ENCODE measurements at places on chromosomes 12 and 14.

DNA sequence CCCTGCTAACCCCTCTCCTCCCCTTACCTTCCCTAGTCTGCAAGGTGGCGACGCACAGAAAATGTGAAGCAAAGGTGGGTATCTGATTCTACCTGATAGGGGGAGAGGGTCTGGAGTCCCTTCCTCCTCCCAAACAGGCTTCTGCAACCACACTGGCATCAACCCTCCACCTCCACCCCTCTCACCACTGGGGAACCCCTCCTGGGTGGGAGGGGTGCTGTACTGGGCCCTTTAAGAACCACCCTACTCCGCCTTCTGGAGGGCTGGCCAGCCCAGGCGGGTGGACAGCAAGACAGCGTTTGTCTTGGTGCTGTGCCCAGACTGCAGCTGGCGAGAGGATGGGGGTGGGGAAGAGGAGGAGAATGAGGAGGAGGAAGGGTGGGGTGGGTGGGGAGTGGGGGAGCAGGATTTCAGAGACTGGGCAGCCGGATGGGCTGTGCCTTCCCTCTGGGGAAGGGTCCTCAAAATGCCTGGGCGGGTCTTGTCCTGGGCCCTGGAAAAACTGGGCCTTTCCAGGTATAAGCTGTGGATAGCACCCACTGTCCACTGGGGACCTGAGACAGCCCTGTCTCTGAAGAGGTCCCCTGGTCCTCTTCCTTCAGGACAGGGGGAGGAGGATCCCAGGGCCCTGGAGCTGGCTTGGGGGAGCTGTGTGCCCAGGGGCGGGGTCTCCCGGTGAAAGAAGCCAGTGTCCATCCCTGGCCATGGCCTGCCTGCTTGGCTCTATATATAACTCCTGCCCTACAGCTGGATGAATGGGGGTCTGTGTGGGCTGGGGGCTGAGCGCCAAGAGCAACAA, 2.8 kb downstream of the TNS2 start:
- no peak for DNase-seq

- DNase-seq: no peak
Measured at GRCh38 chr14:62213516-62213915, 451.3 kb downstream of the SNAPC1 start.

GRCh38 chr14:102008891-102009290, 44.5 kb downstream of the DYNC1H1 start:
- DNase-seq: no peak

DNA sequence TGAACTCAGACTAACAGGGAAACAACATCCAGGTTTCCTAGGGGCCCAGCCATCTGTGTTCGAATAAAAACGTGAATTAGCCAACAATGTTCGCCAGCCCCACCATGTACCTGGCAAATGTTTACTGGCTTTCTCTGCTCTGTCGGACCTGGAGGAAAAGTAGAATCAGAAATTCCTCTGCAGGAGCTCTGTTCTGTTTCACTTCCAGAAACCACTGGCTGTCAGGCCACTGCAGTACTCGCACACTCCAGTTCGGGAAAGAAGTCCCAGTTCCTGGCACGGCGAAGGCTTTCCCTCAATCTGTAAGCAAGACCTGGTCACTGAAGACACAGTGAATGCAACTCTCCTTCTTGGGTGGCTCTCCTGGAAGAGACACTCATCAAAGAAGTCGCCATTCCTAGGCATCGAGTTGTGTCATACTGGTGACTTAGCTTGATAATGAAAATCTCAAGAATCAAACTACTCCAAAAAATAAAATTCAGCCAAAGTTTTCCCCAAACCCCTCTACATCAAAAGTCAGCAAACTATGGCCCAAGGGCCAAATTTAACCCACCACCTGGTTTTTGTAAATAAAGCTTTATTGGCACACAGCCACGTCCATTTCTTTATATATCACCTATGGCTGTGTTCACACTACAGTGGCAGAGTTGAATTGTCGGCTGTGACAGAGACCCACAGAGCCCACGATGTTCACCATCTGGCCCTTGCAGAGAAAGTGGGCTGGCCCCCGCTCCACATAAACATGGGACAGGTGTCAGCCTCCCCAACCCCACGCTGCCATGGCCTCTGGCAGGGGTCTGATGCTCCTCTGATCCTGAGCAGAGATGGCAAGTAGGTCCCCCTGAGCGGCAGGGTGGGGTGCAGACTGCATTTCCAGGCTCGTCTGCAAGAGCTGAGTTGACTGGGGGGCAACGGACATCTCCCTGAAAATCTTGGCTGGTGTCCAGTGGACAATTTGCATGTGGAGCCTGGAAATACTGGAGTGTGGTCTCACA, 189.2 kb upstream of the DIO3 start:
- no peak for DNase-seq

DNA sequence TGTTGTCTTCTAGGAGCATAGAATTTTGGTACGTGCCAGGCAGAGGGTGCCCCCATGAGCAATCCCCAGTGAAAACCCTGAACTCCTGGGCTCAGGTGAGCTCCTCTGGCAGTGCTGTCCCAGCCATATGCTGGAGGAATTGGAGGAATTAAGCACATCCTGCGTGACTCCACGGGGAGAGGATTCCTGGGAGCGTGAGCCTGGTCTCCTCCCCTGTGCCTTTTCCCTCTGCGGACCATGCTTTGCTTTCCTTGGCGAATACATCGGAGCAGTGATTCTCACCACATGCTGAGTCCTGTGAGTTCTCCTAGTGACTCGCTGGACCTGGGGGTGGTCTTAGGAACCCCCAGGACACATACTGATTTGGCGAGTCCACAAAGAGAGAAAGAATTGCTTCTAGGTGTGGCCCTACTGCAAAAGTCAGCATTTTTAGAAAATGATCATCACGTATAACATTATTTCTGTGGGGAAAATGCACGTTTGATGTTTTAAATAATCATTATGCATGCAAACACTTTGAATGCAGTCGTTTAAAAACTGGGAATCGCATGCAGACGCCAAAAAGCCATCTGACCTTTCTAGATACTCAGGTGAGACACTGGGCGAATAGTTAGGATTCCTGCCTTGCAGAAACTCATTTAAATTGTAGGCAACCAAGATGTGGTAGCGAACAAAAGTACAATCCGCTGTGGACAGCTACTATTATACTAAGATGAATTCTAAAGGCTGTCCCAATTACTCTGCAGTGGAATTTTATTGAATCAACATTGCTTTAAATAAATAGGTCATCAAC, 370.9 kb downstream of the TMEM132D start:
- DNase-seq: no peak

DNA sequence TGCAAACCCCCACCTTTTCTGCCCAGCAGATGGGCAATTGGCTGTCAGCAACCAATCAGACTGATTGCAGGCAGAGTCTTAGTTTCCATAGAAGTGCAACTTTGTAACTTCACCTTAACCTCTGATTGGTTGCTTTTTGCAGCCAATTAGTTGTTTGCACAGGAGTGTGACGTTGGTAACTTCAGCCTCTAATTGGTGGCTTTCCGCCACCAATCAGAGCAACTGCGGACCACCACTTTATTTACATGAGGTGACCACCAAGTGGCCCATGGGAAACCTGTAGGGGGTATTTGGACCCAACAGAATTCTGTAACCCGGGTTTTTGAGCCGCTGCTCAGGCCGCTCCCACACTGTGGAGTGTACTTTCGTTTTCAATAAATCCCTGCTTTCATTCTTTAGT, 32.3 kb downstream of the CDKN1B start:
- DNase-seq: no peak

DNA sequence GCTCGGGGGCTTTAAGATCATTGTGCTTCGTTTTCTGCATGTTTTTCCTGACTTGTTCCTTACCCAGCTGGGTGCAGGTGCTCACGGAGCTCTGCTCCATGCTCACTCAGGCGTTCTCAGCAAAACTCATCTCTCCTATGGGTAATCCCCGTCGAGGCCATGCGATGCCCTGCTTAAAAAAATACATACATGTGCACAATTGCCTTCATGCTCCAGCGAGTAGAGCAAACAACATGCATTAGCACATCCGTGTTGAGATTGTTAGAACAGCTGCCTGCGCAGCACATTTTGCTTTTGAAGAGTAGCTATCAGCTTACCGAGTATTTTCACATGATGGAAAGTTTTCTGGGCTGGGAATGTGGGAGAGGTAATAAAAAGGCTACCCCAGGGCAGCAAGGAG, 16.2 kb downstream of the AACS start:
- DNase-seq: no peak

DNA sequence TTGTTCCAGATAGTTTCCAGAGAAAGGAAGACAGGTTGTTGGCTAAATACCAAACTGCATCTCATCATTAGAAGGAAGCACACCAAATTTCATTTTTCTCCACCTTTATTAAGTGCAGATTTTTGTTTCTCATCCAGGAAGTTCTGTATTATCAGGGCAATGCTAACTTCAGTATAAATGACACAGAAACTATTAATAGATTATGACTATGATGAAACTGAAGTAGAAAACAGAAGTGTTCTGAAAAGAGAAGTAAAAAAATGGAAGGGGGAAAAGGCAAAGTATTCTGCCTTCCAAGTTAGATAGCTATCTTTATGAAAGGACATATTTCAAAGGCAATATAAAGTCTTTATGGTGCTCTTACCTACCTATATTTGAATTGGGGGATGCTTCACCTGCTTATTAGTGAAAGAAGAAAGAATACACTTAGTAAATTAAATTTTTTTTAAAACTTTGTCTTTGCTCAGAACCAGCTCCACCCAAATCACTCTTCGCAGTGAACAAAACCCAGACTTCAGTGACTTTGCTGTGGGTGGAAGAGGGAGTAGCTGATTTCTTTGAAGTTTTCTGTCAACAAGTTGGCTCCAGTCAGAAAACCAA, 223.9 kb downstream of the PTPRO start:
- no peak for DNase-seq

DNA sequence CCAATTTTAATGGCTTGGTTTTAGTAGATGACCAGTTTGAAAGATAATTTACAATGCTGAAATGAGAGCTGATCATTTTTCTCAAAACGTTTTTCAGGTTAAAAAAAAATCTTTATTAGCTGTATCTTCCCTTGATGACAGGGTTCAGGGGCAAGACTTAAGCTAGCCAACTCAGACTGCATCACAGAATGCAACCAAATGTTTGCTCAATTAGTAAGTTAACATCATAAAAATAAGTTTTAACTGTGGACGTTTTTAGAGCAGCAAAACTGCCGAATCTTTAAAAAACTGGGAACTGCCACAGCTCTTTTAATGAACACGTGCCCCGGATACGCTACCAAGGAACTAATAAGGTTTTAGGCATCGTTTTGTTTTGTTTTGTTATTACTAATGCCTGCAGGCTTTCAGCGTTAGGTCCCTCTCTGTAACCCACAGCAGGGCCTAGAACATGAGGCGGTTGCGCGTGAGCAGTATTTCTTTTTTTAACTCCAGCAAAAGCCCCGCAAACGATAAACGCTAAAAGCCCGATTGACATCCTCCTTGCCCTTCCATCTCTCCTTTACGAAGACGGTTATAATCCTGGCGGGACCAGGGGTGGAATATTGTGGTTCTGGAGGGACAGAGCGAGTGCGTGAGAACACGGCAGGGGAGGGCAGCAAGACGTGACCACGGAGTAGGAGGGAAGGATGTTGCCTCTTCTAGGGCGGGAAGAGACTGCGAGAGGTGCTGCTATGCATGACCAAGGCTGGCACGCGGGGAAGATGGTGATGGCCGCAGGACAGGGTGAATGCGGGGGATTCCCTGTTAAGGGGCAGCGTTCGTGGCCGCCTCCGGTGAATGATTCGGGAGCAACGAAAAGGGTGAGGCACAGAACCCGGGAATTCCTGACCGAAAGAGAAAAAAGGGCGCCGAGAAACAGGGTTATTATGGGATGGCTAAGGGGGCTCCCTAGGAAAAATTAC, 652 bp downstream of the SUPT16H start:
- DNase-seq: no peak

- no peak for DNase-seq
Measured at GRCh38 chr12:118689793-118690192, 291.5 kb upstream of the SRRM4 start.

- no peak for DNase-seq
Measured at GRCh38 chr14:70888681-70889175, 18.5 kb upstream of the PCNX1 start.

DNA sequence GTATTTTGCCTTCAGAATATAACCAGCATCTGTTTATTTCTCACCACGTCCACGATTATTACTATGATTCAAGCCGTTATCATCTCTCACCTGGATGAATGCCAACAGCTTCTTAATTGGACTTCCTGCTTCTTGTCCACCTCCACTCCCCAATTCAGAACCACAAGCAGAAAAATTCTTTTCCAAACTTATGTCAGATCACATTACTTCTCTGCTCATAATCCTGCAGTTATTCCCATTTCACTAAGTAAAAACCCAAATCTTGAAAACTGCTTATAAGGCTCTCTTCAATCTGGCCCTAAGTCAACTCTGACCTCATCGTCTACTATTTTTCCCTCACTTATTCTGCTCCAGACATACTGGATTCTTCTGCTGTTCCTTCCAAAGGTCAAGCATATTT, 2.0 kb downstream of the CRY1 start:
- DNase-seq: no peak

GRCh38 chr14:48384821-48385220, 709.4 kb upstream of the MDGA2 start:
- no peak for DNase-seq

DNA sequence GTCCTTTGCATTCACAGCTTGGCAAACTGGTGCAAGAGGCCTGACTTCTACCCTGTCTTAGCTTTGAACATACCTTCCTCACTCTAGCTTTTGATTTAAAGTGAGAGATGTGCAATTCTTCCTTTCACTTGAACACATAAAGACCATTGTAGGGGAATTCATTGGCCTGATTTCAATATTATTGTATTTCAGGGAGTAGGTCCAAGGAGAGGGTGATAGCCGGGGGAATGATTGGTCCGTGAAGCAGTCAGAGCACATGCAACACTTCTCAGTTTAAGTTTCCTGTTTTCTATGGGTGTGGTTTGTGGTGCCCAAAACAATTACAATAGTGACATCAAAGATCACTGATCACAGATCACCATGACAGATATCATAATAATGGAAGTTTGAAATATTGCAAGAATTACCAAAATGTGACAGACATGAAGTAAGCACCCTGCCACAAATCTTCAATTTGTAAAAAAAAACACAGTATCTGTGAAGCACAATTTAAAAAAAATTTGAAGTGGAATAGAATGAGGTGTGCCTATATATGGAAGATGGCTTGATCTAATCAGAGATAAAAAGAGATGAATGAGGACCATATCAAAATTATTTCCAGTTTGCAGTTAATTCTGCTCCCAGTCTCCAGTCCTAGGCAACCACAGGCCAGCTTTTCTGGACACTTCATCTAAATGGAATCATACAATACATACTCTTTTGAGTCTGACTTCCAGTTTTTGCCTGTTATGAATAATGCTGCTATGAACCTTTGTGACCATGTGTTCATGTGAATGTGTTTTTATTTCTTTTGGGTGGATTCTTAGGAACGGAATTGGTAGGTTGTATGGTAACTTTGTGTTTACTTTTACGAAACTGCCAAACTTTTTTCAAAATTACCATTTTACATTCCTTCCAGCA, 23.2 kb downstream of the BORCS5 start:
- no peak for DNase-seq

DNA sequence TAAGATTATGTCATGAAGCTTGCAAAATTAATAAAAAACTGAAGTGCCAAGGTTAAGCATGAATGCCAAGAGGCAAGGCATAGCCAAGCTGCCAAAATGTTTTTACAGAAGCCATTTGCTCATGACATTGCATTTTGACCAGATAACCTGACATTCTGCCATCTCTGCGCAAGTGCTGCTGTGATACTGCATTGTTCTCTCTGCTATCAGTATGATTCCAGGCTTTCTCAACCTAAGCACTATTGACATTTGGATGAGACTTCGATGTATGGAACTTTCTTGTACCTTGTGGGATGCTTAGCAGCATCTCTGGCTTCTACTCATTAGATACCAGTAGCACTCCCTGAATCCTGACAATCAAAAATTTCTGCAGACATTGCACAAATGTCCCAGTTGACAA, 139.2 kb downstream of the RASSF9 start:
- no peak for DNase-seq

GRCh38 chr12:115964626-115965025, 312.9 kb downstream of the MED13L start:
- no peak for DNase-seq

All from HCT116 (cell line).